ENCODE measurements at places on chromosomes 16 and 17. TPM values are rescaled to one million over a fixed set of nuclear protein-coding genes. Genes with fewer than 3 reads are reported as not detected.

The SAMD14 gene
- total RNA-seq: 2.8 TPM

- DNase-seq: no peak
Measured at GRCh38 chr16:47774661-47775060, 313.5 kb downstream of the PHKB start.

GRCh38 chr16:85954927-85955519 is 56.1 kb downstream of the IRF8 start:
- no peak for DNase-seq

The CCDC40 gene
- total RNA-seq: 0.90 TPM

DNA sequence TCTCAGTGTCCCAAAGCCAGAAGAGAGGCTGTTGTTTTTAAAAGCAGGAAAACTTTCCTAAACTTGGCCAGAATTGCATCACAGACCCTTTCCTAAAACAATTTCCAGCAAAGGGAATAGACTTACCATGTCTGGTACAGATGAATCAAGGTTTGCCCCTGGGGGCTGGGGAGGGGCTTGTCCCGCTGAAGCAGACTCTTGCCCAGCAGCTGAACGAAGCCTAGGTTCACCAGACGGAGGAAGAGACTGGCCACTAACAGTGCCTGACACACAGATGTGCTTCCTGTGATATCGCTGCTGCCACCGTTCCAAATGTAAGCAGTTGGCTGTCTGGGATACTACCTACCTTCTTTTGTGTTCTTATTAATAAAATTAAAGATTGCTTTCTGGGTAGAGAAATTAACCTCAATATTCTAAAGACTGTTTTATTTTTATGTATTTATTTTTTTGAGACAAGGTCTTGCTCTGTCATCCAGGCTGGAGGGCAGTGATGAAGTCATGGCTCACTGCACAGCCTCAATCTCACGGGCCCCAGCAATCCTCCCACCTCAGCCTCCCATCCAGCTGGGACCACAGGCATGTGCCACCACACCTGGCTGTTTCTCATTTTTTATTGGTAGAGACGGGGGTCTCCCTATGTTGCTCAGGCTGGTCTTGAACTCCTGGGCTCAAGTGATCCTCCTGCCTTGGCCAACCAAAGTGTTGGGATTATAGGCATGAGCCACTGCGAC is 13.5 kb downstream of the PRCD start:
- DNase-seq: no peak

DNA sequence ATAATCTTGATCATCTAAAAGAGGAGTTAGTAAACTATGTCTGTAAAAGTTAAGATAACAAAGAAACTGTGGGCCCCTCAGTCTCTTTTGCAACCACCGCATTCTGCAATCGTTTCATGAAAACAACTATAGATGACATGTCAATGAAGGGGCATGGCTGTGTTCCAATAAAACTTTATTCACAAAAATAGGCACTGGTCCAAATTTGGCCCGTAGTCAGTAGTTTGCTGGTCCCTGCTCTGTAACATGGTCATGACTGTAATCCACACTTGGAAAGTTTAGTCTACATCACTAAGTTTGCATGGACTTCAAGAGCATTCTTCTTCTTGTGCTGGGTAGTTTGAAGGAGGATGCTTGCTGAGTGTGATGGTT is 299.3 kb upstream of the PSMD7 start:
- no peak for DNase-seq

The MRPL12 gene
- total RNA-seq: 8.9 TPM

The OR1F1 gene
- not detected for total RNA-seq

- DNase-seq: no peak
Measured at GRCh38 chr16:90000733-90001427, 18.4 kb downstream of the DBNDD1 start.

GRCh38 chr17:79714176-79715097 is 16.3 kb upstream of the ENPP7 start:
- DNase-seq: no peak

DNA sequence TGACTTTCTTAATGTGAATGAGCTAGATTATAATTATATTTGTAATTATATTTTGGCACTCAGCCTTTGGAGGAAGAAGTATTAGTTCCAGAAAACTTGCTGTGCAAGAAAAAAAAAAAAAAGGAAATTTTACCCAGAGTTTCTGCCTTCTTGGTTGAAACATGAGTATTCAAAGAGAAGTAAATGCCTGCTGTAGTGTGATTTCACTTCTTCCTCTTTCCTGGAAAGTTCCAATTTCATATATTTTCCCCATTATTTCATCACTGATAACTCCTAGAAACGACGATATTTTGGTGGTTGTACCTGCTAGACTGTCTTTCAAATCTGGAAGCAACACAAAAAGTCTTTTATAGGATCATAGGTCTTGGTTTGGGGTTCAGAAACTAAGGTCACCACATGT is 20.4 kb upstream of the MPHOSPH6 start:
- DNase-seq: no peak

- DNase-seq: no peak
Measured at GRCh38 chr16:85428168-85428898, 184.8 kb upstream of the GSE1 start.

The ARHGAP23 gene
- 43.1 TPM for total RNA-seq

- no peak for DNase-seq
Measured at GRCh38 chr17:42286411-42287221, 1.7 kb upstream of the STAT5A start.

- no peak for DNase-seq
Measured at GRCh38 chr16:82055728-82056549, 20.9 kb downstream of the HSD17B2 start.

DNA sequence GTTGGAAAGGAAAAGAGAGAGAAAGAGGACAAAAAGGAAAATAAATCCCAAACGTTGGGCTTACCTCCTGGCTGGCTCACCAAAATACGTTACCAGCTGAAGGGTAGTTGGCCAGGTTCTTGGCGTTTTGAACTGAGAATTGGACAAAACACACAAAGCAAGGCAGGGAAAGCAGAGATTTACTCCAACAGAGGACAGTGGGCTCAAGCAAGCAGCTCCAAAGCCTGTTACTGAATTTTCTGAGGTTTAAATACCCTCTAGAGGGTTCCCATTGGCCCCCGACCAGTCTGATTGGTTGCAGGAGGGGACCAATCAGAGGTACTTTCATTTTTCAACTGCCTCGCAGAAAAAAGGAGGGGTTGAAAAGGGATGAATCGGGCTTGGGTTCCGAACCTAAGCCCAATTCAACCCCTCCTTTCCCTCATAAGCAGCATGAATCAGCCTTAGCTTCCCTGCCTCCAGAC is 55.6 kb upstream of the ALOX12 start:
- DNase-seq: no peak

- no peak for DNase-seq
Measured at GRCh38 chr17:72613396-72613795, 479.1 kb downstream of the SLC39A11 start.

The MT4 gene
- total RNA-seq: not detected

DNA sequence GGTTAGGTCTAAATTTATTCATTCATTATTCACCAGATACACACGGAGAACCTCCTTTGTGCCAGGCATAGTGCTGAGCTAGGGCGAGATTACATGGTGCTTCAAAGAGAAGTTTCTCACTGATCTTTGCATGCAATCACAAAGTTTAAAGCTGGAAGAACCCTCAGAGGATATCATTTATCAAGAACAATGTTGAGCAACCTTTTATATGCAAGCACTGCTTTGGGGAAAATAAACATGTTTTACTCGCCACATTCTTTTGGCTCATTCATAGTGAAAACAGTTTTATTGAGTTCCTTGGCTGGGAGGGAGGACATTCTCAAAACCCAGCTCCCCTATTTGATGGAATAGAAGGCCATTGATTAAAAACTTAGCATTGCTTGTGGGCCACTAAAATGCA is 49.8 kb upstream of the XYLT1 start:
- no peak for DNase-seq

DNA sequence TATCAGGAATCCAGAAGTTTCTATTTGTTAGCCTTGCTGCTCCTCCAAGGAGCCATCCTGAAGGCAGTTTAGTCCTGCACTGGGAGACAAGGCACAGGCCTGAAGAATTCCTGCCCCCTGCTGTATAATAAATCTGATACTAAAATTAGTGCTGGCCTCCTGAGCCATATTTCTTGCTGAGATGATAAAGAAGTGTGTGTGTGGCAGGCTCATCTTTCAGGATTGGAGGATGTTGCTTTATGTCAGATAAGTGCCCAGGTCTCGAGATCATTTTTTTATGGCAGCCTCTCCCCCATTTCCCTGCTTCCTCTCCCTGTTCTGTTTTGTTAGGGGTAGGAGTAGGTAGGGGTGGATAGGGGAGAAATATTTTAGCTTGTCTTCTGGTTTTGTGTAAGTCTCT is 26.0 kb downstream of the MSI2 start:
- no peak for DNase-seq

GRCh38 chr16:66428682-66429251 is 1.7 kb downstream of the BEAN1 start:
- DNase-seq: no peak

DNA sequence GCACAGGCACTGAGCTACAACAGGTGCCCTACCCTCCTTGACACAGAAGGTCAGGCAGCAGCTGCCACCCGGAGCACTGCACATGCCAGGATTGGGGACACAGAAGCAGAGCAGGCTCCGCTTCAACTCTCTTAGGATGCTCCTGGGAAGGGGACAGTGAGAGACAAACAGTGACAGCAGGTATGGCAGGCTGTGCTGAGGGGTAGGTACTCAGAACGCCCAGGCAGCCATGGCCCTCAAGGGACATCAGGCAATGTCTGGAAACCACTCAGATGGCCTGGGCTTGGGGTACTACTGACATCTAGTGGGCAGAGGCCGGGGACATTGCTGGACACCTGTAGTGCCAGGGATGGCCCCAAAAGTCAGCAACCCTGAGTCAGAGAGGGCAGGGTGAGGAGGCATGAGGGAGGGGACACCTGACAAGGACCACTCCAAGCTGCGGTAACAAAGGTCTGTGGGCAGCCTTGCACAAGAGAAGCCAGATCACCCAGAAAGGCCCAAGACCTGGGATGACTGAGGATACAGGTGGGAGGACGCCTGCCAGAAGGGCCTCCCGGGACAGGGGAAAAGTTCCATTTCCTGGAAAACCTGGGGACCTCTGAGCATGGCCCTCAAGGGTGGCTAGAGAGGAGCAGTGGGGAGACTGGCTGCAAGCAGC is 21.2 kb downstream of the PEMT start:
- DNase-seq: peak; percentile 39

DNA sequence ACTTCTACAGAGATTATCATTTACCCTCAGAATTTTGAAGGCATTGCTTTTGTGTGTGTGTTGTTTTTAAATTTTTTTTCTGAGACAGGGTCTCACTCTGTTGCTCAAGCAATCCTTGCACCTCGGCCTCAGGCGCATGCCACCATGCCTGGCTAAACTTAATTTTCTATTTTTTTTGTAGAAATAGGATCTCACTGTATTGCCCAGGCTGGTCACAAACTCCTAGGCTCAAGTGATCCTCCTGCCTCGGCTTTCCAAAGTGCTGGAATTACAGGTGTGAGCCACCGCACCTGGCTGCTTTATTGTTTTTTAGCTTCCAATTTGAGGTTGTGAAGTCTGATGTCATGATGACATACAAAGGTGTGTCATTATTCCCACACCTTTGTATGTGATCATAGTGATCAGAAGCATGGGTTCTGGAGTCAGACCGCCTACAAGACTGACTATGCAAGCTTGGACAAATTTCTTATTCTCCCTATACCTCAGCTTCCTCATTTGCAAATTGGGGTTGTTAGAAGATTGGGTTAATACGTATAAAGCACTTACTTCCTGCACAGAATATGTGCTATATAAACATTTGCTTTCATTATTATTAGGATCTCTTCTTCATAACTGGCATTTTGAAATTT is 5.8 kb downstream of the SEPHS2 start:
- DNase-seq: no peak

- DNase-seq: no peak
Measured at GRCh38 chr17:7838090-7839075, 4.4 kb downstream of the KDM6B start.

DNA sequence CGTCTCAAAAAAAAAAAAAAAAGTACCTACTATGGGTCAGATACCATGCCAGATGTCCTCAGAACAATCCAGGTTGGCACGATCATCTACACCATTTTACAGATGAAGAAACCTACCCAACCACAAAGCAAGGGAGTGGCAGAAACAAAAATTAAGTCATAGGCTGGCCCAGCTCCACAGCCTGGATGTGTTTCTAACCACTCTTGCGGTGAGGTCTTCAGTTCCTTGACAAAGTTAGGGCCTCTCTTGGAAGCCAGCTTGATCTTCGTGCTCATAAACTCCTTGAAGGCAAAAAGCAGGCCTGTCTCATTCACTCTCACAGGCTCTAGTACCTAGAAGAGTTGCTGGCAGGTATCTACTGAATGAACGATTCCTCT is 6.2 kb downstream of the GGA2 start:
- no peak for DNase-seq

GRCh38 chr17:58112970-58113631 is 29.9 kb downstream of the DYNLL2 start:
- DNase-seq: peak; percentile 74

DNA sequence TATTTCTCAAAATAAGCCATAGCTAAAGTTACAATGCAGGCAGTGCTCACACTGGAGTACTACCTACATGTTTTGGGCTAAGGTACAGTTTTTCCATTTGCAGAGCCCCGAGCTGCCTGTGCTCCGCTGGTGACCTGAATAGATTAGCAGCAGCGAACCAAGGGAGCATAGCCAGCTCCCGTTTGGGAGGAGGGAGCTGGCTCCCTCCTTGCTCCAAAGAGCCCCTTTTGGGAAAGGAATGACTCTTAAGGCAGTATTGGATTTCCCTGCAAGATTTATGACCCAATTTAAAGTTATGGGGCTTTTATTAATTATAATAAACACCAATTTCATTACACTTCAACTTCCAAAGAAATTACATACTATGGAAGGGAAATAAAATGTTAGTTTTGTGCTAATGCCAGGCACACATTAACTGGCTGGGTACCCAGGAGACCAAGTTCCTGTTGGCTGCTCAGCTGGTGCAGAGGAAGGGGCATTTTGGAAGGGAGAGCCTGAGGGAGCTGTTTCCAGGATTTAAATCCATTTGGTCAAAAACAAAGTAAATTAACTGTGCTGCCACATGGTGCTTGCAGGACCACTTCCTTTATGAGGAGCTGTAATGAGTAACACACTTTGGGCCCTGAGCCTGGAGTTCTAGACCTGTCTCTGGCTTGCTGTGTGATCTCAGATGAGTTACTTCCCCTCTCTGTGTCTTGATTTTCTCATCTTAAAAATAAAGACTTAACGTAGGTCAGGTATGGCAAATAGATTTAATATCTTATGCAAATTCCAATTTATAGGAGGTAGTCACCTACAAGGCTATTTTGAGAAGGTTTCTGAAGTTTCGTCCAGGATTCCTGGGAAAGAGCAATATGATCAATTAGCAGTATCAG is 362.1 kb upstream of the CCL2 start:
- DNase-seq: no peak

DNA sequence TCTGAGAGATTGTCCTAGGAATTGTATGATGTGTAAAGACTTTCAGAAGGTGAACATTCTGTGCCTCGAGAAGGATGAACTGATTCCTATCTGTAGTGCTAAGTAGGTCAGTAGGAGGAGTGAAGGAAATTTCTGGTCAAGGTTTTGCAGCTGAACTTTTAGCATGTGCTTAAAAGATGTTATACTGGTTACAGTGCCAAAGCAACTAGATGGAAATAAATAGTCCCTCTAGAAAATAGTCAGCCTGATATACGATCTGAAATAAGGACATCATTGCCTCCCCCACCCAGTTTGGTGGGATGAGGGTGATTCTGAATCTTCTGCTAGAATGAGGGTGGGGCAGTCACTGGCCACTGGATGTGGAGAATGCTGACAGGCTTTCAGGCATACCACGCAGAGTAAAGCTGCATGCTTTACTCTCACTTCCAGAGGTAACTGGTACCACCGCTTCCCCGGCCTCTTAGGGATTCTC is 57.2 kb upstream of the VPS4A start:
- DNase-seq: no peak

Data from dermis microvascular lymphatic vessel endothelial cell (primary cell).